ENCODE measurements at places on chromosomes 16 and 17.

GRCh38 chr16:89476379-89476778, 14.0 kb downstream of the ANKRD11 start:
- DNase-seq, result no peak

GRCh38 chr17:7572338-7572587, 7.2 kb upstream of the CD68 start:
- DNase-seq, result no peak

GRCh38 chr17:37743875-37744632, 805 bp downstream of the HNF1B start:
- no peak for DNase-seq

- DNase-seq, result no peak
Measured at GRCh38 chr17:75899767-75900468, 3.2 kb upstream of the TRIM65 start.

- DNase-seq, result no peak
Measured at GRCh38 chr17:81520021-81520901, 7.7 kb upstream of the ACTG1 start.

DNA sequence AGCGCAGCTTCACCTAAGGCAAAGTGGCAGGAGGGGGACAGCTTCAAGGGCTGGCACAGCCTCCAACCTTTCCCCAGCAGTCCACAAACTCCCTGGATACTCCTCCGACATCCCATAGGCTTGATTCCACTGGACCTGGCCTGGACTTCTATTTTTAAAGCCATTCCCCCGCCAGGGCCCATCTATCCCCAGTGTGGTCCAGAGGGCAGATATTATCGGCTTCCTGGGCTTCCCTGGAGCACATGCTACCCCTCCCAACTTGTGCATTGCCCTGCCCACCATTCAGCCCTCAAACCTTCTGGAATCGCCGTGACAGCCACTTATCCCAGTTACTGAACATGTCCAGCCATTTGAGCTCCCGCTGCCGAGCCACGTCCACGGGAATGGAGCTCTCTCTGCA, 5.1 kb downstream of the TBC1D10B start:
- no peak for DNase-seq

DNA sequence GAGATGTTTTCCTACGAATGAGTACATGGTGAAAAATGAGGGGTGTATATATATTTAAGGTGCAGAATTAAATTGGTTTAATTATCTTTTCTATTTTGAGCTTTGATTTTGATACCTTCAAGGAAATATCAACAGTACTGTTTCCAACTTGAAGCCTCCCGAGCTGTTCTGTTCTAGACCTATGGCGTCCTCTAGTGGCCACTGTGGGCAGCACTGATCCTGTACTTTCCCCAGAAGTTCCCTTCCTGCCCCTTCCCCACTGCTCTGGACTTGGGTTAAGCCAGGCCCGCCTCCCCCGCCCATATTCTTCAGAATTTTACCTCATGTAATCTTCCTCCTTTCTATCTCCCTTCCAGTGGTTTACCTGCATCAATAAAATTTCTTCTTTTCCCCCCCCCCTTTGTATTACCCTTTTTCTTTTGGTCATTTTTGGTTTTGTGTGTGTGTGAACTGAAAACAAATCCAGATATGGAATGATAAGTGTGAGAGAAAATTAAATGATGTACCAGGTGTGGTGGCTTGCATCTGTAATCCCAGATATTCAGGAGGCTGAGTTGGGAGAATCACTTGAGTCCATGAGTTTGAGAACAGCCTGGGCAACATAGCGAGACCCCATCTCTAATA, 1643.5 kb downstream of the TP53TG3F start:
- DNase-seq, result no peak

DNA sequence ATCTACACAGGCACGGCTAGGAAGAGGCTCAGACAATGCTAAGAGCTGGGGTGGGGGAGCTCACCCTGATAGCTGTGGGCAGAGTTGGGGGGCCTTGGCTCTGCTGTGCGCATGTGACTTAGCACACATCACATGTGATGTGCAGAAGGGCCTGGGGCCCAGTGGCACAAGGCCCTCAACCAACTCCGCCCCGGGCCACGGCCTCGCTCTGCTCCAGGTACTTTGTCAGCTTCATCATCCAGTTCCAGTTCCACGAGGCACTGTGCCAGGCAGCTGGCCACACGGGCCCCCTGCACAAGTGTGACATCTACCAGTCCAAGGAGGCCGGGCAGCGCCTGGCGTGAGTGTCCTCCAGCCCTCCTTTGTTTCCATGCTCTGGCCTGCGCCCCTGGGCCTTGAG, 19.3 kb downstream of the ACE start:
- no peak for DNase-seq

DNA sequence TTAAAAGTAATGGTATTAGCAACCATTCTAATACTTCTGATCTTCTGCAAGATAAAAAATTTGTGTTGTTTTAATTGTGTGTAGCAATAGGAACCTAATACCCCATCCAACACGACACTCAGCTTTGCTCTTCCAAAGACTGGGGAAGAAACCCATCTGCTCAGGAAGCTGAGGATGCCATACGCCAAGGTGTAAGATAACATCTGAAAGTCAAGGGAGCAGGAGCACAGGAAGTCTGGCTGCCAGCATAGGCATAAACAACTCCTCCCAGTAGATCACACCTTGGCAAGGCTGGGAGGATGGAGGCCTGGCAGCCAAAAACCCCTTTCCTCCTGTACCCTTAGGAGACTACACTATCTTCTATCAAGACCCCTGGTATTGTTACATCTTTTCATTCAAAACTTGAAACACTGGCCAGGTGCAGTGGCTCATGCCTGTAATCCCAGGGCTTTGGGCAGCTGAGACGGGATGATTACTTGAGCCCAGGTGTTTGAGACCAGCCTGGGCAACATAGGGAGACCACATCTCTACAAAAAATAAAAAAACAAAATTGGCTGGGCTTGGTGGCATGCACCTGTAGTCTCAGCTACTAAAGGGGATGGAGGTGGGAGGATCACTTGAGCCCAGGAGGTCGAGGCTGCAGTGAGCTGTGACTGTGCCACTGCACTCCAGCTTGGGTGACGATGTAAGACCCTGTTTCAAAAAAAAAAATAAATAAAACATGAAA, 5.7 kb upstream of the SPHK1 start:
- no peak for DNase-seq

All from activated CD8-positive, alpha-beta memory T cell treated with anti-CD3 and anti-CD28 coated beads for 48 hours (primary cell).